ENCODE measurements at places on chromosomes 7 and 10.

DNA sequence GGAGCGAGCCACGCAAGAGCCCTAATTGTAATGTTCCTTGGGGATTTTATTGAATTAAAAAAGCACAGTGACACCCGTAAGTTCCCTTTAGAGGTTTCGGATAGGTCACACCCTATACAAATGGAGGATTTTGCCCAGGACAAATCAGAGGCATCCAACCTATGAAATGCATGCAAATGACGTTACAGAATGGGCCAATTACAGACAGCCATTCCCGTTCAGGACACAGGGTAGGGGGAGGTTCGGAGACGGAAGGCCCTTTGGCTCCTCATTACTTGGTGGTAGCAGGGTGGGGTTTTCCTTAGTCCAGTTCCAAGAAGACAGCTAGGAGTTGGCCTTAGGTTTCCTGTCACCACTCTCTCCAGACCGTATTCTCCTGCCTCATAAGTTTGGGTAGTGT, 754.1 kb downstream of the IPMK start:
- no peak for DNase-seq

DNA sequence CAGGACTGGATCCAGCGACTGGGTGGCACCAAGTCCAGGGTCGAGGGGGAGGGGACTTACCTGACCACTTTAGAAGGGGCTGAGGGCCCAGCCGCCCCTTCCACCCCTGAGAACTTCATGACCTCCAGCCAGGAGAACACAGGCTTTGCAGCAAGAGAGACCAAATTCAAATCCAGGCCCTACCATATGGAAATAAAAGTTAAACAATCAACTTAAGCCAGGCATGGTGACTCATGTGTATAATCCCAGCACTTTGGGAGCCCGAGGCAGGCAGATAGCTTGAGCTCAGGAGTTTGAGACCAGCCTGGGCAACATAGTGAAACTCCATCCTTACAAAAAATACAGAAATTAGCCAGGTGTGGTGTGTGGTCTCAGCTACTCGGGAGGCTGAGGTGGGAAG, 61.9 kb downstream of the COL13A1 start:
- DNase-seq, result no peak

DNA sequence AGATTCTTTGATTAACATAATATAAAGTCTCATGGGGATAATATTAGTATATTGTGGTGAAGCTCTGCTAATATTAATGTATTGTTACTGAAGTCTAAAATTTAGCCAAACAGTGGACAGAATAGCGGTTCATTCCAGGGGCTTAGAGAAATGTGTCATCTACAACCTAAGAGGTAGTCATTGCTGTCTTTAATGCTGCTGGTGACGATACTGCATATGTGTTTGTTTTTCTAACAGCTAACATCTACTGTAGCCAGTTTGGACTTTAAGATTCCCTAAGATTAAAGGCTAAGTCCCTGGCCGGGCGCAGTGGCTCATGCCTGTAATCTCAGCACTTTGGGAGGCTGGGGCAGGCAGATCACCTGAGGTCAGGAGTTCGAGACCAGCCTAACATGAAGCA, 102.0 kb upstream of the SAMD8 start:
- no peak for DNase-seq

DNA sequence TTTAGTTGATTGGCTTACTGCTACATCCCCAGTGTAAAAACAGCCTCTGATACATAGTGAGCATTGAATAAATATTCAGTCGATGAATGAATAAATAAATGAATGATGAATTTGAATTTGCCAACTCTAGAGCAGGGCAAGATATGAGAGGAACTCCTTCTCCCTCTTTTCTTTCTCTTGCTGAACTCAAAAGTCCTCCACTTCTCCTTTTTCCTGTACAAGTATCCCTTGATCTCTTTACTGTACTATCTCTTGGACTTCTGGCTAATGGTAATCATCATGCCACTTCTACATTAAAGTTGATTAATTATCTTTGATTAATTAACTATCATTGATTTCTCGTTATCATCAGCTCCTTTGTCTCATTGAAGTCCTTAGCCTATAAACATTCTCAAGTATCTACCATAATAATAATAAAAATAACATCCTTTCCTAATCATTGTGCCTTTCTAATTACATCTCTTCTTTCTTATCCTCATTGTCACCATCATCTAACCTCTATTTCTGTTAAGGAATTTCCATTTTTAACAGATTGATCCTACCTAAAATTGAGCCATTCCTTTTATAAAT, 10.6 kb downstream of the CPED1 start:
- DNase-seq, result no peak

- peak; percentile 69 for DNase-seq
These were observed 621 bp upstream of the MORN4 start for GRCh38 chr10:97633921-97634320.

Data from erythroblast (primary cell).